A673 (cell line): ENCODE measurements at places on chromosomes 3 and 15.

- no peak for DNase-seq
Observed at GRCh38 chr3:65758876-65759598, 279.7 kb downstream of the MAGI1 start.

GRCh38 chr3:114081037-114081436 lies 24.5 kb downstream of the QTRT2 start:
- DNase-seq, result no peak

DNA sequence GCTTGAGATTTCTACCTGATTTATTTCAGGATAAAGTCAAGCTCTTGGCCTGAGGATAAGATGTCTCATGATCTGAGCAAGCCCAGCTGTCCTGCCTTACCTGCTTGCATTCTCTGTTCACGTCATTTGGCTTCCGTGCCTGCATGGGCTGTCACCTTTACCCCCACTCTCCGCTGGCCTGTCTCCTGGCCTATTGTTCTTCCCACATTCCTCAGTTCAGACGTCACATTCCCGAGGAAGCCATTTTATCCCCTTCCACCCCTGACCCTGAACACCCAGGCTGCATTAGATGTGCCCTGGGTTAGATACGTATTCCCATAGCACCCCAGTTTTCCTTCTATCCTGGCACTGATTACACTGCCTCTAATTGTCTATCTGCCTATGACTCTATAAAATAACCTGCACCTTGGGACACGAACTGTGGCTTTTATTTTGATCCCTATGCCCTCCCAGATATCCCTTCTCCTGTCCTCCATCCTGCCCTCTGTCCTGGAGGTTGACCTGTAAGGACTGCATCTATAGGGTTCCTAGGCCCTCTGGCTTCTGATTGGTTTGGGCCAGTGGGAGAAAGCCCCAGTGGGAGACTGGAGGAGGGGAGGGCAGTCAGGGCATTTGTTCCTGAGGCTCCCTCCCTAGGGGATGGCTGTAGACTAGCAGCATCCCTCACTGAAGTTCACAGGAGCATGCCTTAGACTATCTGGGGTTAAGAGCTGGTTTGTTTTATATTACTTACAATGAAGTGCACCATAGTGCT lies 19.2 kb upstream of the UBE2Q2 start:
- no peak for DNase-seq

DNA sequence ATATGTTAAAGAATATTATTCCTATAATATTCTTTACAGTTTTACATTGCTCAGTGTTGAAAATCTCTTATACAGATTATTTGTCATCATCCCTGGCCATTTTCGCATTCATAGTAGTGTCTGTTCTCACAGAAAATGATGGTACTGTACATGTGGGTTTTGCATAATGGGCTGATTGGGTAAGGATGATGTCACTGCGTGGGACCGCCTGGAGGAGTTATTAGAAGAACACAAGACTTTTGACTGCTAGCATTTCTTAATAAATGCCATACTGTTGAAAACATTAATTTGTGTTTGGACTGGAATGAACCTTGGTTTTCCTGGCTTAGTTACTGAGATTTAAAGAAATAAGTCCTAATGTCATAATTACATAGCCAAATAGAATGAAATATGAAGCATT lies 20.3 kb downstream of the LRCH3 start:
- DNase-seq, result peak; percentile 69

GRCh38 chr3:37625690-37626360 lies 235.9 kb upstream of the CTDSPL start:
- DNase-seq, result no peak

DNA sequence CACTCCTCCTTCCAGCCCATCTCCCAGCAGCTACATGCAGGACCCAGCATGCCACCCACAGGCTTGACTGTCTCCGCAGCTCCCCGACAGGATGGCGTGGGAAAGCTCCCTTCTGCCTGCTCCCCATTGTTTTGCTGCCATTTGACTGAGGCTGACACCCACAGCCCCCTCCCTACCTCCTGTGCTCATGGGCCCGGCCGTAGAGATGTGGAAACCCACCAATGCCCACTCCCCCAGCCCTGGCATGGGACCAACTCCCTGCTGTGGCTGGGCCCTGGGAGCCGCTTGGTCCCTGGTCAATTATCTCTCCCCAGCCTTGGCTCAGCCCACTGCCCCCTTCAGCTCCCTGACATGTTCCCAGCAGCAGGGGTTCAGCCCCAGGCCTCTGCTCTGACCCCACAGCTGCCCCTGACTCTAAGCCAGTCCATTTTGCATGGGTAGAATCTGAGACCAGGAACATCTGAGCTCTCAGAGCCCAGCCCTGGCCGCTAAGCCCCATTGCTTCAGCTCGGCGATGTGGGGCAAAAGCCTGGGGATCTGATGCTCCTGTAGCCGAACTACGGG lies 8.2 kb downstream of the C3orf22 start:
- DNase-seq, result no peak

DNA sequence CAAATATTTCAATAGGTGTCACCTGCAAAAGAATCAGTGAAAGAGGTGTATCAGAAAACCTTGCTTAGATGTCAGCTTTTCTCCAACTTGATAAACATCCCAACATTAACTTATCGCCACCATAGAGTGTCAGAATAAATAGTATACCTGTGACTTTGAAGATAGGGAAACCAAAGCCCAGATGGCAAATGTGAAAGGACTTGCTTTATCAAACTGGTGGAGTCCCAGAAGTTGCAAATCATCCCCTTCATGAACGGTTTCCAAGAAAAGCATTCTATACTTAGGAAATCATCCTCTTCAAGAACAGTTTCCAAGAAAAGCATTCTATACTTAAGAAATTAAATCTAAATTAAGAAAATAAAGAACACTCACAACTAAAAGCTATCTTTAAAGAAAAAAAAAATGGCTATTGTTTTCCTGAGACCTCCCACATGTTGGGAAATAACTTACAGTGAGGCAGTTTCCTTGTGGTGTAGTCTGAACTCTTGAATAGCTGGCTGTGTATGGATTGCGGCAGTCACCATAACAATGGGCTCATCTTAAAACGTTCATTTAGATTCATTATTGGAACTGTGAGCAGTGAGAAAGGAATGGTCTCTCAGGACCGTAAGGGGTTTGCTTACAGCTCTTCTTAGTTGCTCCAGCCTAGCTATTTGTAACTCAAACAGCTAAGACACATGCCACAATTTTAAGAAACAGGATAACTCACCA lies 56.5 kb downstream of the GHSR start:
- DNase-seq, result no peak

GRCh38 chr3:30426293-30426993 lies 180.0 kb upstream of the TGFBR2 start:
- peak; percentile 12 for DNase-seq

DNA sequence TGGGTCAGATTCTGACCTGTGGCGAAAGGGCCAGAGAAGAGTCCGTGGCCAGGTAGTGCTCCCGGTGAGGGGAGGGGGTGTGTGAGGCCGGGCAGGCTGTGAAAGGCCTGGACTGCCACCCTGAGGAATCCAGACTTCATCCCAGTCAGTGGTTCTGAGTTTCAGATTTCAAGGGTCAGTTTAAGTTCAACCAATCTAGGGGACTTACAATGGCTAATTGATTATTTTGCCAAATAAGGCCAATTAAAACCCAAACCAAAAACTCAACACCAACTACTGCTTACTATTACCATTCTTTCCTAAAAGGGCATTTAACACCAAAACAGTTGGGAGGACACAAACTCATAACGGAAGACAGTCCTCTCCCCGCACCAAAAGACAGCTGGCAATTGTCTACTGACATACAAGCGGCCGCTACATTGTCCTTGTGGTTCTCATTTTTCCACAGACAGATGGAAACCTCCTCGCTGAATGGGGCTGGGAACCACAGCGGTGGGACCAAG lies 30.5 kb downstream of the TMEM44 start:
- no peak for DNase-seq

GRCh38 chr3:1183320-1184048 lies 90.7 kb downstream of the CNTN6 start:
- DNase-seq, result no peak

GRCh38 chr15:31013863-31014607 lies 22.6 kb upstream of the MTMR10 start:
- no peak for DNase-seq

- DNase-seq, result no peak
Observed at GRCh38 chr15:80507131-80507530, 102.9 kb downstream of the ARNT2 start.

GRCh38 chr15:26656080-26656479 lies 116.8 kb downstream of the GABRB3 start:
- DNase-seq, result no peak

DNA sequence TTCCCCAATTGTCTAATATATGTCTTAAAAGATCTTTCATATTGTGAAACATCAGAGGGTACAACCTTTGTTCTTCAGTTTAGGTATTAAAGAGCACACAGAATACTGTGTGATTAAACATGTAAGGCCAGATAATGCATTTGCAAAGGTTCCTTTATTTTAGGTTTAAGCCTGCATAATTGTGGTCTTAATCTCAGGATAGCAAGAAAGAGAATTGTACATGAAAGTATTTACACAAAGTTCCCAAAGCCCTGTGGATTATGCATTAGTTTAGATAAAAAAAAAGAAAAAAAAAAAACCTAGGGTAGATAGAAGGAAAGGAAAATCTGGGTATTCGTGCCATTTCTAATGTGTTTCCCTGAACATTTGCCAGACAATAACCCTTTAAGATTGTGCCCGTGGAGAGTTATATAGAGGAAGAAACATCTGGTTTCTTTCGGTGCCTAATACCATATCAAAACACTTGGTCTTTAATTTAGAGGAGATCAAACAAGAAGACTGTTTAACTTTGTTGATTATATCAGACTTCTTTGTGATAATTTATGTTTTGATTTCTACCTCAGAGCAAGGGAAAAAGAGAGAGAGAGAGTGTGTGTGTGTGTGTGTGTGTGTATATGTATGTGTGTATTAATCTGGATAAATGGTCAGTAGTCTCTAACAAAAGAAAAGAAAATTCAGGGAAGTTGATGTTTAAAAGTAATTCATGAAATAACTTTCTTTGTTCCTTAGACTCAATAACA lies 139.6 kb upstream of the CGNL1 start:
- DNase-seq, result peak; percentile 83

GRCh38 chr15:94272251-94272898 lies 41.0 kb downstream of the MCTP2 start:
- DNase-seq, result no peak

GRCh38 chr3:138173769-138174420 lies 826 bp downstream of the DBR1 start:
- DNase-seq, result no peak

DNA sequence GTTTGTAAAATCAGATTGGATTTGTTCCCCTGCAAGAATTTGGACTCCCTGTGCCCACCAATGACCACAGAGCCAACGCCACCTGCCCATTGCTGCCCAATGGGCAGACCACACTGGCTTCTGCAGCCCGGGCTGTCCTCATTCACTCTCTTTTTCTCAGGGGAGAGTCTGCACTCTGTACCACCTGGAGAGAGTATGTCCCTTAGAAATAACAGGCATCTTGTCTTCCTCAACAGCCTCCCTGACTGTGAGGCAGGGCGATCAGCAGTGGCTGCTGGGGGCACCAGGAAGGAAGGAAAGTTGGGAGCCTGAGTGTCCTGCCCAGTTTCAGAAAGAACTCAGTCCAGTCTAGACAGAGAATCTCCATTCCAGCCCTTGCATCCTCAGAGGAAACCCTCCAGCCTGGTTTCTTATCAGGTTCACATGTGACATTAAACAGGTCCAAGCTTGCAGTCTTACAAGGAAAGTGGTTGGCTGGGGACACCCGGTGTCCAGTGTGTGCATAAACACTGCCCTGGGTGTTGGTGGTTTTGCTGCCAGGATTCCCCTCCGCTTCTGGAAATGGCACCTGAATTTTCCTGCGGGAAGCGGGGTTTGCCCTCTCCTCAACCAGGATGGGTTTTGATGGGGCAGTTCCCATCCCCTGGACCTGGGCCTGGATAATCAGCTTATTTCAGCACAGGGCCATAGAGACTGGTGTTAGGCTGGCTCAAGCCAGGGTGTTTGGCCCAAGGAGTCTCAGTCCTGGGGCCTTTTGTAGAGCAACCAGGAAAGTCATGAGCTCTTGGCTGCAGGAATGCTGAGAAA lies 37.2 kb downstream of the SSUH2 start:
- peak; percentile 37 for DNase-seq

DNA sequence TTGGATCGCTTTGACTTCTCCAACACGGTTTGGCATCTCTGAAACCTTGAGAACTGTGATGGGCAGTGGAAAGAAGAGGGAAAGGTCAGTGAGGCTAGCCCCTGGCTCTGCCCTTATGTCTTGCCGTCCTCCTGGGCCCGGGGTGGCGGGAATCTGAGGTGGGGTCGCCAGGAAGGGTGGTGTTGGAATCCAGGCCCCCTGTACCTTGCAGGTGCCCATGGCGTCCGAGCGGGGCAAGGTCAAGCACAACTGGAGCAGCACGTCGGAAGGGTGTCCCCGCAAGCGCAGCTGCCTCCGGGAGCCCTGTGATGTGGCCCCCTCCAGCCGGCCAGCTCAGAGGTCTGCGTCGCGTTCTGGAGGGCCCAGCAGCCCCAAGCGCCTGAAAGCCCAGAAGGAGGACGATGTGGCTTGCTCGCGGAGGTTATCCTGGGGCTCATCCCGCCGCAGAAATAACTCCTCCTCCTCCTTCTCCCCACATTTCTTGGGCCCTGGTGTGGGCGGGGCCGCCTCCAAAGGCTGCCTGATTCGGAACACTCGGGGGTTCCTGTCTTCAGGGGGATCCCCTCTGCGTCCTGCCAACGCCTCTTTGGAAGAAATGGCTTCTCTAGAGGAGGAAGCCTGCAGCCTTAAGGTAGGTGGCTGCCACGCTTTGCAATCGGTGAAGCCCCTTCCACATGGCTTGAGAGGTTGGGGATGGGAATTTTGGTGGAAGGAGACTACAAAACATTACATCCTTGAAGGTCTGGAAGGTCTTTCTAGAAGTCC lies 907 bp downstream of the TATDN2 start:
- DNase-seq, result peak; percentile 51
